Central memory CD8-positive, alpha-beta T cell (primary cell): ENCODE measurements at places on chromosomes 7 and 10.

DNA sequence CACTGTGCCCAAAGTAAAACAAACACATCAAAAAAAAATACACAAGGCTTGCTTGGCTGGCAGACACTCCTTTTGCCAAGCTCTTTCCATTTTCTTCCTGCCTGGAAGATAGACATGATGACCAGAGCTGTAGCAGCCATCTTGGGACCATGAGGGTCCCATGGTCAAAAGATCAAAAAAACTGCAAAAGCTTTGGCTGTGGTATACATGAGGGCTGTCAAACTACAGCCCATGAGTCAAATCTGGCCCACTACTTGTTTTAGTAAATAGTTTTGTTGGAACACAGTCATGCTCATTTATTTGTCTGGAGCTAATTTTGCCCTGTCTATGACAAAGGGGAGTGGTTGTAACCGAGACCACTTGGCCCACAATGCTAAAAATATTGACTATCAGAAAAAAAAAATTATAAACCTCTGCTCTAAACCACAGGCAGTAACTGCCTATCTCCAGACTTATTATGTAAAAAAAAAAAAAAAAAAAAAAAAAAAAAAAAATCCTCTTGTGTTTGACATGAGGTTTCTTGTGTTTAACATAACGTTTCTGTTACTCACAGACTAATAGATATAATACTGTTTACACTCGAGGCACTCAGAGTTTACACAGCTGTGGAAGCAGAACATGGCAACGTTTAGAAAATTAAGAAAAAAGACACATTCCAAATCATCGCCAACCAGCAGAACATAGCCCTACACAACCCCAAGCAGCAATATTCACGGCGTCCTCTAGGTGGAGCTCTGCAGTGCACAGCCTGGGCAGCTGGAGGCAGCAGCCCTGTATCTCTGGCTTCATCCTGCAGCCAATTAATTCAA, 36.9 kb downstream of the ASB13 start:
- DNase-seq: peak; percentile 74

GRCh38 chr10:70673043-70673928, 980 bp downstream of the ADAMTS14 start:
- no peak for DNase-seq

DNA sequence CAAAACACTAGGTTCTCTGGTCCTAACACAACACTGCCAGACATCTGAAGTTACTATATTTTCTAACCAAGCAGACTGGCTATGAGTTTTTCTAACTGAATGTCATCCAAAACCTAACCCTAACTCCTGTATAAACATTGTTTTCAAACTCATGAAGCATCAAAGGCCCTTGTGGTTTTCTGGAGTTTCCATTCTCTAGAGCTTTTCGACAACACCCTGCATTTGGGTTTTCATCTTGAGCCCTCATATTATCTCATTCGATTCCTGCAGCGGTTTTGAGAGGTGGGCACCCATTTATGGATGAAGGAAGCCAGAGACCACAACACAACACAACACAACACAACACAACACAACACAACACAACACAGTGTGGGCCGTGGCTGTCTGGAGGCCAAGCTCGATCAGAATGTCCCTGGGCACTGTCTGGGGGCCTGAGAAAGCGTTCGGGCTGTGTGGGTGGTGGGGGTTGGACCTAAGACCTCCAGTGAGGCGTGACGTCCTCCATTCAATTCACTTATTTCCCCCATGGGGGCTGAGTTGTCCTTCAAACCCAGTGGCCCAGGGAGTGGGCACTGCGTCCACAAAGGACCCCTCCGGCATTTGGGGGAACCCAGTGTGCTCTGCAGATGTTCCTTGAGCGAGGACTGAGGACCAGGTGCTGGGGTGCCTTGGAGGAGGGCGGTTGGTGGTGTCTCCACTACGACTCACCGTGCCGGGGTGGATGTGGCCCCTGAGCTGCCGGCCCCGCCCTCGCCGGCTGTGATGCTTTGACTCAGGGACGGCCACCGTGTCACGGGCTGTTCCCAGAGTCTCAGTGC, 490.4 kb downstream of the DNAJB6 start:
- DNase-seq: no peak

DNA sequence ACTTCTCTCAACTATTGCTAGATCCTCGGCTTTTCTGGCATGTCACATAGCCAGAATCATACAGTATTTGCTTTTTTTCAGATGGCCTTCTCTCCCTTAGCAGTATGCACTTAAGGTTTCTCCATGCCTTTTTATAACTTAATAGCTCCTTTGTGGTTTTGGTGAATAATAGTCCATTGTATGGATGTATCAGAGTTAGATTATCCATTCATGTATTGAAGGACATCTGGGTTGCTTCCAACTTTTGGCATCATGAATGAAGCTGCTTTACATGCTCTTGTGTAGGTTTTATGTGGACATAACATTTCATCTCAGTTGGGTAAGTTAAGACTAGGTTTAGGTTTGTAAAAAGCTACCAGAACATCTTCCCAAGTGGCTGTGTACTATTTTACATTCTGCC, 4.6 kb downstream of the ATP5F1C start:
- DNase-seq: no peak

DNA sequence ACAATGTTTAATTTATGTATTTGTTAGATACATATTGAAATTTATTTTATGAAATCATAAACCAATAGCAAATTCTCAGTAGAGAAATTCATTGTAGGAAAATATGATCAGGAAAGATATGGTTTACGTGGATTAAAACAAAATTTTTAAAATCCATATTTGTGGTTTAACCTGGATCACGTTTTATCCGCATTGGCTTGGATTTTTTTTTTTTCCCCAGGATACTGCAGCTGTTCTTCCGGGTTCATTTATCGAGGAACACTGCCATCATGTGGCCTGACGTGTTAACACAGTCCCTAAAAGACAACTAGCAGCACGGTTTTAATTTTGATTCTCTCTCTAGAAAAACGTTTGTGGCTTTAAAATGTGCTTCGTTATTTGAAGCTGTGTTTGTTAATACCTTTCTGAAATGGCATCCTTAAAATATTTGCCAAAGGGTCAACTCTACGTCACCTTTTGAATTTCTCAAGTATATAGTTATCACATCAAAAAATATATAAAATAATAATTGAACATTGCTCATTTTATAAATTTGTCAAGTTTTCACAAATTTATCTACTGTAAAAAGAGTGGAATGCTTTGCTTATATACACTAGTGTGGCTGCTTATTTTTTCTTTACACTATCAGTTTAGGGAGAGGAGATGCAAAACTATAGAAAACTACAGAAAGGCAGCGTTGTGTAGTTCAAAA, 8.7 kb upstream of the ASB4 start:
- DNase-seq: peak; percentile 21

GRCh38 chr10:73136627-73137026, 26.4 kb downstream of the NUDT13 start:
- DNase-seq: no peak

- no peak for DNase-seq
Observed at GRCh38 chr10:125880719-125881118, 373 bp downstream of the DHX32 start.

GRCh38 chr7:27030393-27031050, 65.3 kb downstream of the HOXA1 start:
- DNase-seq: no peak

- DNase-seq: no peak
Observed at GRCh38 chr10:61898435-61898778, 3.1 kb upstream of the ARID5B start.

- peak; percentile 69 for DNase-seq
Observed at GRCh38 chr10:12181065-12181775, 14.5 kb downstream of the NUDT5 start.

DNA sequence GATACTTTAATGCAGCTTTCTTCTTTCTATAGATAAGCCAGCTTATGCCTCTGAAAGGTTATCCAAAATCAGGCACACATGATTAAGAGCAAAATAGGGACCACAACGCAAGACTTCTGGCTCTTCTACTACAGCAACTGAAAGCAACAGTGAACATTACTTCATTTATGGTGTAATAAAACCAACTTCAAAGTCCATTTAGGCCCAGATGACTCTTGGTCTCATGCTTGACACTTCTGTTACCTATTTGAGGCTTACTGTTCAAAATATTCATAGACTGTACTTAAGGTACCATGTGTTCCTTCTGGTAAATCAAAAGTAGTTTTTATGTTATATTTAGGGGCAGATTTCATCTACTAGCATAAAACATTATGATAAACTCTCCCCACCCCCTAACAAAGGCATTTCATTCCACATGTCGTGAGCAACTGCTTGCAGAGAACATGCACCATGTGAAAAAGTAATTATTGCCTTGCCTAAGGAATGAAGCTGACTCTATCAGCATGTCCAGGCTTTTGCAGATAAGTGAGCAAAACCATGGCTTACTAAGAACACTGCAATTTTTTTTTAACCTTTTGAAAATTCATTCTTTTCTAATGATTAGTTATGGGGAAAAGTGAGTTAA, 154.9 kb upstream of the ITGB1 start:
- DNase-seq: no peak

GRCh38 chr7:16961641-16962040, 79.9 kb upstream of the AGR3 start:
- no peak for DNase-seq

DNA sequence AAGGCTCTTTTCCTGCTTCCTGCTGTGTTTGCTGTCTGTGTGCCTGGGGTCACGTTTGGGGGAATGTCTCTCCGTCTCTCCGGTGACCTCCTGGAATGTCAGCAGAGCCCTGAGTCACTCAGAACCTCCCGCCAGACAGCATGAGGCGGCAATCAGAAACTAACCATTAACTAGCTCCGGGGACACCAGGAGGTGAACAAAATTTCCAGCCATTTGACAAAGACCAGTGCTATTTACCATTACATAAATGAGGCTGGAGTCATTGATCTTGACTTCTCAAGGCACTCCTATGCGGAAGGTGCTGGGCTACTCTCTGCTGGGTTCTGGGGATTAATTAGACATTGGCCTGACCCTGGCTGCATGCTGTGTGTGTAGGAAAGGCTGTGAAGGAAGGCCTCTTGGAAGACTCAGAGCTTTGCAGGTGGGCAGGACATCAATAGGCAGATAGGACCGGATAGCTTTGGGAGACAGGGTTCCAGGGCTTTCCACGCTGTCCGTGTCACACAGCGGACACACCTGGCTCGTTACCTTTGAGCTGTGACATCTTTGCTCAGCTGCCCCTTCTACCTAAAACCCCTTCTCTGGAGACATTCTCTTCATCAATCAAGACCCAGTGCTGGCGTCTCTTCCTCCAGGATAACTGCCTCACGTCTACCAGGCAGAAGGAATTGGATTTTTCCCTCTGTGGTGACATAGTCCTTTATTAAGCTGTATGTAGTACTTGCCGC, 77.0 kb downstream of the PFKFB3 start:
- DNase-seq: no peak

DNA sequence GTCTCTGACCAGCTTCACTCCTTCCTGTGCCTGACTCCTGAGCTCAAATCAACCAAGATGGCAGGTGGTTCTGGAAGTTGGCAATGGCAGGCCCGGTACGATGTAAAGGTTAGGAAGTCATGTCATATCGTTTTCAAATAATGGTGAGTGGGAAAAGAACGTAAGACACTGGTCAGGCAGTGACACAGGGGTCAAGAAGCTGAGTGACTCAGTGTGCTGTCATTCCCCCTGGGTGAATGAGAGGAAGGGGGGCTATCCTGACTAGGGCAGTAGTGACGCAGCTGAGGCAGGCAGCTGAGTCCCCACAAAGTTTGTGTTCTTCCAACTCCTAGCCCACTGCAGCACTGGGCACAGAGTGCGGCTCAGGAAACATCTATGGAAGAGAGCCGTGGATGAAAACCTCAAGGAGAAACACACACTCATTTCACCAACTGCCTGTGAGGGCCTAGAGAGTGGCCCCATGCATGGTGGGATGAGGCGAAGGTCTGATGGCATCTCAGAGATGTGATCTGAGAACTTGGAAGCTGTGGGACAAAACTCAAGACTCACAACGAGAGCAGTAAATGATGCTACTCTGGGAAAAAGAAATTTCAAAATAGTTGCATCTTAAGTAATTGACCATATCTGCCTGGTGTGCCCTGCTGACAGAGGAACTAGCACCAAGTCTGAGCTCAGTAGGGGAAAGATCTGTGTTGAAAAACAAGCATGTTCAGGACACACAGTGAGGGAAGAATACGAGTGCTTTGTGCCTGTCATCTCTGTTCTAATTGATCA, 23.2 kb downstream of the CREB3L2 start:
- no peak for DNase-seq

DNA sequence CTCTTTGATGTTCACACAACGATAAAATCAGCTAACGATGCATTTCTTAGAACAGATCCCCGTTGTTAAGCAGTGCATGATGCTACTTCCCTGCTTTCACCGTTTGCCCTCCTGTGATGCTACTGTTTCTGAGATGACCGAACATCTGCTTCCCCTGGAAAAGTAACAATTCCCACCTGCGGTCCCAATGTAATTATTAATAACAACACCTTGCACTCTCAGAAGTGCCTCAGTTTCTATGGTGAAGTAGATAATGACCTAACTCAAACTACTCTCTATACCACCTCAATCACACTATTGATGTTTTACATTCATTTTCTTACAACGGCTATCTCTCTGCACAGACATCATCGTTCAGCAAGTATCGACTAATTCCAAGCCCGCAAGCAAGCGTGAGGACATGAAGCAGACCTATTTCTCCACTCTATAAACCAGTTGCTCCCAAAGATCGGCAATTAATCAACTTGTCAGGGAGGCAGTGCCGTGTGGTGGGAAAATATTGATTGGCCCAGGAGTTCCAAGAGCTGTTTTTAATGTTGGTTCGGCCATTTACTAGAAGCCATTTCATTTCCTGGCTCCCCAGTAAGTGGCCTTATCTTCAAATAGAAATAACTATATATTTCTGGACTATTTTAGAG, 42.7 kb downstream of the FAM107B start:
- no peak for DNase-seq

- DNase-seq: no peak
Observed at GRCh38 chr7:5708271-5708670, 73.2 kb downstream of the RNF216 start.

- no peak for DNase-seq
Observed at GRCh38 chr10:132689721-132690360, 96.1 kb downstream of the NKX6-2 start.

DNA sequence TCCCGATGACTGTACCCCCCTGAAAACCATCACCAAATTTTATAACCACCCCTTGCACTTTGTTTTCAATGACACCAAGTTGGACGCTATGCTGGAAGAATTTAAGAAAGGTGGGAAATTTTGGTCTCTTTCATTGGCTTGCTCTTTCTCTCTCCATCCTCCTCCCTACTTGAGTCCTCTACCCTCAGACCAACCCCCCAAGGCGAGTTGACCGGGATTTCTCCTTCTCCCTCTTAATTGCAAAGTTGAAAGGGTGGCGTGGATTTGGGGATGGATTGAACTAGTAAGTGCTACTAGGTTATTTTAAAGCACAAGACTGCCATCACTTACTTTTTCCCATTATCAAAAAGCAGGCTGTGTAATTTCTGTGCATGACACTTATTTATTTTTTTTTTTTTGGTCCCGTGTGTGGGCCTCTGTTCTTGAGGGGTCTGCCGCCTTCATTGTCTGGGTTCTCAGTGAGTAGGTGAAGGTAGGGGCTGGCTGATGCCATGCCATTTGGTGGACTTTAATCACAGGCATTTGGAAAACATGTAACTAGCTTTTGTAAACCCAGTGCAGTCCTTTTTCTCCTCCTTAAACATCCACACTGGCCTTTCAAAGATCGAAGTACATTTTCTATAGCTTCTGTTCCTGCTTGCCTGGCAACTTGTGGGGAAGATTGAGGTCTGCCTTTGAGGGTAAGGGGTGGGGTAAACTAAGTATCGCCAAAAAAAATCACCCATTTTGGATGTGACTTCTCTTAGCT, 2.1 kb downstream of the CNNM2 start:
- DNase-seq: no peak
